Left lobe of liver (tissue), 2 donors: ENCODE measurements at places on chromosomes 7 and 10. TPM values are rescaled to one million over a fixed set of nuclear protein-coding genes. Genes with fewer than 3 reads are reported as not detected.

INSYN2A gene
- total RNA-seq: not detected

AOAH gene
- total RNA-seq: 3.3 TPM

PIK3CG gene
- 0.73 TPM for total RNA-seq

PNLIPRP2 gene
- total RNA-seq: 0.88 TPM

SNCG gene
- total RNA-seq: 2.0 TPM

CNTNAP2 gene
- total RNA-seq: 2.0 TPM

ENTPD1 gene
- 1.9 TPM for total RNA-seq

MYH16 gene
- not detected for total RNA-seq

INMT gene
- 21.5 TPM for total RNA-seq

GLI3 gene
- 0.88 TPM for total RNA-seq

TMEM196 gene
- not detected for total RNA-seq

SPDYE2B gene
- not detected for total RNA-seq

GNG11 gene
- total RNA-seq: 1.6 TPM

NEUROD6 gene
- total RNA-seq: not detected

SFR1 gene
- 1.2 TPM for total RNA-seq
